Tibial nerve (tissue), 4 donors: ENCODE measurements at places on chromosomes 3 and 15.

DNA sequence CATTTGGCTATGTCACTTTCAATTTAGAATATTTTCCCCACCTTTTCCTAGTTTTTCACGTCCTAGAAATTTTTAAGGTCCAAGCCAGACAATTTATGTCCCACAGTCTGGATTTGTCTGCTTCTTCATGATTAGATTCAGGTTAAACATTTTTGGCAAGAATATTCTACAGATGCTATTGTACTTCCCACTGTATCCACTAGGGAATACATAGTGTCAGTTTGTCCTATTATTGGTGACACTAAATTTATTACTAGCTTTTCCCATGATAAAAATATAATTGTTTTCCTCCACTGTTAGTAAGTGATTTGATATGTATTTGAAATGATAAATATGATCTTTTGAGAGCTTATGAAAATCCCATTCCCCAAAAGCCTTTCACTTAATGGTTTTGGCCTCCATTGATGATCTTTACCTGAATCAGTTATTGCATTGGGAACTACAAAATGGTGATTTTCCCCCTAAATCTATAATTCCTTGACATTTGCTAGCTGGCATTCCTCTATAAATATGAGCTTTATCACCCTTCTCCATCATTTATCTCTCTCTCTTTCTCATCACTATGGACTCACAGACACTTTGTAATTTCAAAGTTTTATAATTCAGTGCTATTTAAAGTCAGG is 8.3 kb downstream of the ARL14 start:
- DNase-seq = no peak

DNA sequence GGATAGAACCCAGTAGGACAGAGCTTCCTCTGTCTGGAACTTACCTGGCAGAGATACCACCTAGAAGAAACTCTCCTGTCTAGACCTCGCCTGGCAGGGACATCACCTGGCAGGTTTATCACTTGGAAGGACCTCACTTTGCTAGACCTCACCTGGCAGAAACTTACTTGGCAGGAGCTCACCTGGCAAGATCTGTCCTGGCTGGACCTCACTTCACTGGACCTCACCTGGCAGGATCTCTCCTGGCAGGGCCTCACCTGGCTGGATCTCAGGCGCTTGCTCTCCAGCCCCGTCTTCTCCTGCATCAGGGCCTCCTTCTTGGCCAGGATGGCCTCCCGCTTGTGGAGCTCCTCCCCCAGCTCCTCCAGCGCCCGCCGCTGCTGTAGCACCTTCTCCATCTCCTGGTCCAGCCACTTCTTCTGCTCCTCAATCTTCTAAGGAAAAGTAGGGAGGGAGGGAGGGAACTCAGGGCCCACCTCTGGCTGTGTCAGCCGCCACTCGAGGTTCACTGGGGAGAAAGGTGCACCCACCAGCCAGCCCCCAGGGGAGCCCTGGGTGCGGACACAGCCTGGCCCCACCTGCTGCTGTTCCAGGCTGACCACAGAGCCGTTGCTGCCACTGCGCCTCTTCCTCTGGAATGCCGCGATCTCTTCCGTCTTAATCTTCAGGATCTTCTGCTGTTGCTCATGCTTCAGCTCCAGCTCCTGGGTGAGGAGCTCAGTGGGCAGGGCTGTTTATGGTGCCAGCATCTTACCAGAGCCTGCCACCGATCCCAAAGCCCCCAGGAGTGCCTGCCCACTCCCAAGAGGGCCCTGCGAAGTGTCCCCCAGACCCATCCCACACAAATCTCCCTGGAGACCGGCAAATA is 22.5 kb downstream of the KIF7 start:
- no peak for DNase-seq

- DNase-seq = no peak
Measured at GRCh38 chr3:121111914-121112612, 204.1 kb downstream of the STXBP5L start.

GRCh38 chr3:150399060-150399459 is 9.0 kb upstream of the TSC22D2 start:
- DNase-seq = no peak

GRCh38 chr3:172135820-172136219 is 96.4 kb downstream of the FNDC3B start:
- DNase-seq = no peak
